Activated CD4-positive, alpha-beta T cell treated with anti-CD3 and anti-CD28 coated beads for 4 hours (primary cell): ENCODE measurements at places on chromosomes 2 and 18.

GRCh38 chr2:109609352-109610024 lies 4.3 kb downstream of the SEPTIN10 start:
- DNase-seq = no peak

GRCh38 chr2:112182581-112183034 lies 44.4 kb downstream of the FBLN7 start:
- DNase-seq = peak; percentile 65

GRCh38 chr2:23703583-23704385 lies 223.1 kb downstream of the ATAD2B start:
- DNase-seq = no peak

GRCh38 chr2:75074228-75074627 lies 115.8 kb downstream of the POLE4 start:
- DNase-seq = no peak
